ENCODE measurements at places on chromosomes 6 and 20. TPM values are rescaled to one million over a fixed set of nuclear protein-coding genes. Genes with fewer than 3 reads are reported as not detected.
A peak's percentile ranks its signal among the peaks of the same experiment; 100 is the strongest.

- DNase-seq, result no peak
- H3K27me3 ChIP-seq, result no peaks in the 10 kb centered on the region
- peaks cover 26% of the 10 kb centered on the region for H3K36me3 ChIP-seq
- peak overlapping the region; percentile 93 for H3K27ac ChIP-seq
These were observed 6.6 kb upstream of the ZBTB22 start for GRCh38 chr6:33324125-33324524.

Gene COL12A1
- 12.2 TPM for total RNA-seq

GRCh38 chr6:26525838-26526237 lies 12.3 kb upstream of the HMGN4 start:
- H3K36me3 ChIP-seq, result no peaks in the 10 kb centered on the region
- no peak for DNase-seq
- H3K27ac ChIP-seq, result no peak overlapping the region
- no peak overlapping the region for H3K4me3 ChIP-seq

- peaks cover 8% of the 10 kb centered on the region for H3K4me1 ChIP-seq
- H3K27ac ChIP-seq, result peak overlapping the region; percentile 43
- peak; percentile 29 for DNase-seq
- no peak overlapping the region for H3K4me3 ChIP-seq
- H3K36me3 ChIP-seq, result peaks cover 7% of the 10 kb centered on the region
These were observed 45.5 kb downstream of the CEP43 start for GRCh38 chr6:167044696-167045095.

DNA sequence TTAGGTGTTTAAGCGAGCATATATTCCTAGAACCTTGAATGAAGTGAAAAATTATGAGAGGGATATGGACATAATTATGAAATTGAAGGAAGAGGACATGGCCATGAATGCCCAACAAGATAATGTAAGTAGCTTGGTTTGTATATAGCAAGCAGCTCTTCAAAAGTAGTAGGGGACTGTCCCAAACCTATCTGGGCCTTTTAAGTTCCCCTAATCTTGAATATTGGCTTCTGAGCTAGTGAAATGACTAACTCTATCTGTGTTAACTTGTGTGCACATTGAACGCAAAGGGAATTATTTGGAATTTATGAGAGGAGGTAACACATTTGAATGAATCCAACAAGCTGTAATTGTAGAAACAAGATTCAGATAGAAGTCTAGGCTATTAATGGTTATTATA lies 21.7 kb downstream of the RIOK1 start:
- no peak overlapping the region for H3K4me3 ChIP-seq
- H3K36me3 ChIP-seq, result peaks cover 93% of the 10 kb centered on the region
- no peaks in the 10 kb centered on the region for H3K4me1 ChIP-seq
- H3K27ac ChIP-seq, result no peak overlapping the region
- no peak for DNase-seq

Gene PKIB
- 0.30 TPM for total RNA-seq

DNA sequence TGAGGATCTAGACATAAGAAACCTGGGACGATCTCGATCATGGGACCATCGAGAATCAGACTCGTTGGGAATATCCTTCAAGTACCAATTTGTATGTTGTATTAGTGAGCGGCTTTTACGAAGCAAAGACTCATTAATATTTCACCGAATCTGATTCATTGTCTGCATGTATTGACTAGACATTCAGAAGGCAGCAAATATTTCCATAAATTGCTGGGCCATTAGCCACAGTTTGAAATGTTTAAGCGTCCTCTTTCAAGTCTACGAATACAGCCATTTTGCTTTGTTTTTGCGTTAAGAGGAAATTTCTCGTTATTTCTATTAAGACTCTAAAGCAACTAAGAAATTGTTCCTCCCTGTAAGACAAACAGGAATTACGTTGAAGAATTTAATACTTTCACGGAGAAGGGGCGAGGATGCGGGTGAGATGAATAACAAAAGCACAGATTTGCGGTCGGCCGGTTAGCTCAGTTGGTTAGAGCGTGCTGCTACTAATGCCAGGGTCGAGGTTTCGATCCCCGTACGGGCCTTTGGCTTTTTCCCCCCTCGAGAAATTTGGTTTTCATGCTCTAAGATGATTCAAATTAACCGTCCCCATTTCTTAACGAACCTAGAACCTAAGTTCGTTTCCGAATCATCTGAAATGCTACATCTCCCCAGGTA lies 18.5 kb downstream of the POM121L2 start:
- no peaks in the 10 kb centered on the region for H3K4me1 ChIP-seq
- no peak for DNase-seq
- no peak overlapping the region for H3K27ac ChIP-seq
- H3K4me3 ChIP-seq, result no peak overlapping the region
- H3K27me3 ChIP-seq, result peaks cover 100% of the 10 kb centered on the region

Gene GSTA2
- not detected for total RNA-seq

GRCh38 chr6:14824484-14825275 lies 421.2 kb upstream of the JARID2 start:
- DNase-seq, result no peak
- peaks cover 13% of the 10 kb centered on the region for H3K4me1 ChIP-seq

Gene CEP250
- 15.3 TPM for total RNA-seq

Gene HLA-DOB
- not detected for total RNA-seq

DNA sequence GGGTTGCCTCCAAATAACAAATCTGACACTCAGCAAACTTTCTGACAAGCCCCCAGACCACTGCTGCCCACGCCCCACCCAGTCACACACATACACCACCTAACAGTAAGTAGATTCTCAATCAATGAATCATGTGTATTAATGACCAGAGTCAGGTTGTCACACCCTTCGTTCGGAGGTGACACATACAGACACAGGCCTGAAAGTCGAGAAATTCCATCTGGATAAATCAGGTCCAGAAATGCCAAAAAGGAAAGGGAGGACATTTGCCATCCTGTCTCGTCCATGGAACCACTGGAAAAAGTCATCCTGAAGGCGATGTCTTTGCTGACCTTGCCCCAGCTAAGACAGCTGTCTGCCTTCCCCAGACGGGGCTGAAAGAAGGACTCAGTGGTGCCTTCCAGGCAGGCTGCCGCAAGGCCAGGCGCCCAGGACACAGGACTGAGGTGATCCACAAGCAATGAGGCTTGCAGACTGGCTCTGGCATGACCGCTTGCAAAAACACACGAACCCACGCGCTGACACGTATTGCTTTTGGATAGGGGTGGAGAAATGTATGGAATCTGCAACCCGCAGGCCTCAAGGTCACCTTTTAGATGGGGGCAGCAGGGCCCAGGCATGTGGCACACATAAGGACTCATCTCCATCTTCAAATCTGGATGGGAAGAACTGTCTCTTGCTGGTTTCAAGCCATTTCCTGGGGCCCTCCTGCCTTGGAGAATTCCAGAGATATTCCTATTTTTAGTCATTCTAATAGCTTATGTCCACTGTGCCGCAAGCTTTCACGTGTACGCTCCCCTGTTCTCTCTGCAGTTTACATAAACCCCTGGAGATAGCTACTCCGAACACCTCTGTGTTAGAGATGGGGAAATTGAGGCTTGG lies 9.0 kb downstream of the NFATC2 start:
- no peaks in the 10 kb centered on the region for H3K36me3 ChIP-seq
- no peaks in the 10 kb centered on the region for H3K27me3 ChIP-seq
- H3K4me1 ChIP-seq, result peaks cover 51% of the 10 kb centered on the region
- H3K27ac ChIP-seq, result peak overlapping the region; percentile 82
- H3K4me3 ChIP-seq, result no peak overlapping the region
- no peak for DNase-seq

- no peak overlapping the region for H3K27ac ChIP-seq
- no peak for DNase-seq
- H3K4me1 ChIP-seq, result peaks cover 28% of the 10 kb centered on the region
- H3K4me3 ChIP-seq, result no peak overlapping the region
- peaks cover 13% of the 10 kb centered on the region for H3K27me3 ChIP-seq
- H3K36me3 ChIP-seq, result peaks cover 10% of the 10 kb centered on the region
These were observed 4.9 kb downstream of the SYNE1 start for GRCh38 chr6:152632121-152632782.

DNA sequence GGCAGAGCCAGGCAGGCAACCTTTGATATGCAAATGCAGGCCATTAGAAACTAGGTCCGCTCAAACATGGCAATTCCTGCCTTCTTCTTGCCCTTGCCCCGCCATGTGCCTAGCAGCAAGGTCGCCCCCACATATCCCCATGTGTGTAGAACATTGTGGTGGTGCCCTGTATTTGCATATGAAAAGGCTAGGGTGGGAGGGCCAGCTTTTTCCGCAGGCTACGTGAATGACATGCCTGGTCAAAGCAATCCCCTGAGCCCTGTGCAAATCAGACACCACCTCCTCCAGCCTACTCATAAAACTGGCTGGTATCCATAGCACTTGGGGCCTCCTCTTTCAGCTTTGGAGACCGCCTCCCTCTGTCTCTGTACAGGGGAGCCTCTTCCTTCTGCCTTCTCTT lies 31.6 kb downstream of the GSTA2 start:
- H3K36me3 ChIP-seq, result no peaks in the 10 kb centered on the region
- no peak overlapping the region for H3K27ac ChIP-seq
- H3K27me3 ChIP-seq, result no peaks in the 10 kb centered on the region
- DNase-seq, result no peak

Gene POM121L2
- total RNA-seq, result not detected

Gene SPAG4
- 2.3 TPM for total RNA-seq

DNA sequence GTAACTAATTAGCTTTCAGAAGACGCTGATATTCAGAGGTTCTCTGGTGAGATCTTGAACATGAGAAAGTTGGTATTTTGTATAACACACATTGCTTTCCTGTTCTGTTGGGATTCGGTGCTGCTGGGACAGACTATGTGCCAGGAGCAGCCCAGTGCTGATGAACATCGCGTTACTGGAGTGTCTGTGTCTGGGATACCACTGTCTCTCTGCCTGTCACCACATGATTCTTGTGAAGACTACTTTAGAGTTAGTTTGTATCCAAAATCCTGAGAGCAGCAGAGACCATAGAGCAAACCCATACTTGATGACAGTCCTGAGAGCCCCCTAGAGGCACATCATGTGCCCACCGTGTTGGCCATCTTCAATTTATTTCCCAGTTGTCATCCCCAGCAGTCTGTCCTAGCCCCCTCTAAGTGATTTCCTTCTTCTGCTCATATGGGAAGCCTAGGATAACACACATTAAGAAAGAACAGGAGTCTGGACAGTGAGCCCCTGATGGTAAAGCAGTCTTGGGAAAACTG lies 41.8 kb upstream of the TINAG start:
- no peak overlapping the region for H3K4me3 ChIP-seq
- no peaks in the 10 kb centered on the region for H3K36me3 ChIP-seq
- peaks cover 20% of the 10 kb centered on the region for H3K4me1 ChIP-seq
- H3K27me3 ChIP-seq, result no peaks in the 10 kb centered on the region
- no peak overlapping the region for H3K27ac ChIP-seq
- no peak for DNase-seq

Gene IRF4
- 0.22 TPM for total RNA-seq

- H3K4me1 ChIP-seq, result peaks cover 19% of the 10 kb centered on the region
- no peak for DNase-seq
- peaks cover 100% of the 10 kb centered on the region for H3K27me3 ChIP-seq
- peak overlapping the region; percentile 52 for H3K4me3 ChIP-seq
- H3K27ac ChIP-seq, result no peak overlapping the region
These were observed 7.8 kb upstream of the NR2E1 start for GRCh38 chr6:108157981-108158525.

GRCh38 chr6:111265842-111266241 lies 178.5 kb downstream of the SLC16A10 start:
- no peaks in the 10 kb centered on the region for H3K27me3 ChIP-seq
- peaks cover 59% of the 10 kb centered on the region for H3K36me3 ChIP-seq
- no peak overlapping the region for H3K27ac ChIP-seq
- no peak for DNase-seq

DNA sequence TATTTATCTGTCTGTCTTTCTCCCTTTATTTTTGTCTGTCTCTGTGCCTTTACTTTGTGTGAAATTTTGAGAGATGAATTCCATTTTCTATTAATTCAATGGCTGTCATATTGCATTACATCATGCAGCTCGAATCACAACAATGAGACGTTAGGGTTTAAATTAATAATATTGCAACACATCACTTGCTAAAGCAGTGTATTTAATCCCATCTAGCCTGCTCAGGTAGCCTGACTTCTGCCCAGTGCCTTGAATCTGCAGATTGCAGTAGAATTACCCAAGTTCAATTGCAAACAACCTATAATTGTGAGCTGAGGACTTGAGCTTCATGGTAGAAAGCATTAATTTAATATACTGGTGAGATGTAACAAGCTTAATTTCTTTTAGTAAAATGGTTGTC lies 235.7 kb upstream of the TSHZ2 start:
- DNase-seq, result no peak
- no peaks in the 10 kb centered on the region for H3K4me1 ChIP-seq
- H3K27me3 ChIP-seq, result no peaks in the 10 kb centered on the region
- H3K4me3 ChIP-seq, result no peak overlapping the region
- H3K27ac ChIP-seq, result no peak overlapping the region

DNA sequence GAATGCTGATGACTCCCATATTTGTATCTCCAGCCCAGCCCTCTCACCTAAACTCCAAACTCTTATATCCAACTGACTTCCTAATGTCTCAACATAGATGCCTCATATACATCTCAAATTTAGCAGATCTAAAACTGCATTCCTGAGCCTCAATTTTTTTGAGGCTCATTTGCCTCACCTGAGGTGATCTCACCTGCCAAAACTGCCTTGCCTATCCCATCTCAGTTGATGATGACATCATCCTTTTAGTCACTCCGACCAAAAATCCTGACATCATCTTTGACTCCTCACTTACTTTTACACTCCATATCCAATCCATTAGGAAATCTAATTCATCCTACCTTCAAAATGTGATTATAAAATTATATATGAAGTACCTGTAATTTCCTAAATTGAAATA lies 25.6 kb upstream of the SLPI start:
- peaks cover 85% of the 10 kb centered on the region for H3K27me3 ChIP-seq
- no peaks in the 10 kb centered on the region for H3K36me3 ChIP-seq
- DNase-seq, result no peak
- H3K27ac ChIP-seq, result no peak overlapping the region
- no peak overlapping the region for H3K4me3 ChIP-seq
- H3K4me1 ChIP-seq, result no peaks in the 10 kb centered on the region

DNA sequence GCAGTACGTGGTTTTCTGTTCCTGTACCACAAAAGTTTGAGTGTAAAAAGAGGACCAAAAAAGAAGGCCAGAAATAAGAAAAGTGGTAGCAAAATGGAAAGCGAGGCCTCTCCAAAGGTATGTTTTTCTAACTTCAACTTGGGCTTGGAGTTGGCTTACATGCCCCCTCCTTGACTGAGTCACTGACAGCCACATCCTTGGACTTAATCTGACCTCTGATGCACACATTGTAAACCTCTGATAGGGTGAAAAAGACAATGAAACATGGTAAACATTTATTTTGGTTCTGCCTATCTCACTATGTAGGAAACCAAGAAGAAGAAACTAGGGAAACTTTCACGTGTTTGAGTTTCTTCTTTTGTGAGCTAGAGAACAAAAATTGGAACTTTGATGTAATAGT lies 503.2 kb upstream of the ID4 start:
- H3K27ac ChIP-seq, result no peak overlapping the region
- H3K27me3 ChIP-seq, result no peaks in the 10 kb centered on the region
- no peaks in the 10 kb centered on the region for H3K4me1 ChIP-seq

Gene SYNDIG1
- total RNA-seq, result 21.4 TPM

Gene ENPP4
- total RNA-seq, result 21.9 TPM

DNA sequence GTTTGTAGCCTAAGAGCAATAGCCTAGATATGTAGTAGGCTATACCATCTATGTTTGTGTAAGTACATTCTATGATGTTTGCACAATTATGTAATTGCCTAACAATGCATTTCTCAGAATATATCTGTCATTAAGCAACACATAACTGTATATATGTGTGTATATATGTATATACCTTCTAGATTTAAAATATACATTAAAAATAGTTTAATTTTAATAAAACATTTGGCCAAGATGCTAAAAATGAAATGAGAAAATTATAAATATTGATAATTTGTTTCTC lies 20.6 kb downstream of the SESN1 start:
- no peaks in the 10 kb centered on the region for H3K27me3 ChIP-seq
- DNase-seq, result no peak
- H3K4me1 ChIP-seq, result peaks cover 89% of the 10 kb centered on the region
- H3K27ac ChIP-seq, result peak overlapping the region; percentile 10
- H3K36me3 ChIP-seq, result no peaks in the 10 kb centered on the region
- H3K4me3 ChIP-seq, result no peak overlapping the region

Measured in left ventricle myocardium inferior (tissue), 1 donor.